ENCODE measurements at places on chromosomes 12 and 14.

- DNase-seq = no peak
Observed at GRCh38 chr12:91332302-91332701, 149.7 kb upstream of the DCN start.

DNA sequence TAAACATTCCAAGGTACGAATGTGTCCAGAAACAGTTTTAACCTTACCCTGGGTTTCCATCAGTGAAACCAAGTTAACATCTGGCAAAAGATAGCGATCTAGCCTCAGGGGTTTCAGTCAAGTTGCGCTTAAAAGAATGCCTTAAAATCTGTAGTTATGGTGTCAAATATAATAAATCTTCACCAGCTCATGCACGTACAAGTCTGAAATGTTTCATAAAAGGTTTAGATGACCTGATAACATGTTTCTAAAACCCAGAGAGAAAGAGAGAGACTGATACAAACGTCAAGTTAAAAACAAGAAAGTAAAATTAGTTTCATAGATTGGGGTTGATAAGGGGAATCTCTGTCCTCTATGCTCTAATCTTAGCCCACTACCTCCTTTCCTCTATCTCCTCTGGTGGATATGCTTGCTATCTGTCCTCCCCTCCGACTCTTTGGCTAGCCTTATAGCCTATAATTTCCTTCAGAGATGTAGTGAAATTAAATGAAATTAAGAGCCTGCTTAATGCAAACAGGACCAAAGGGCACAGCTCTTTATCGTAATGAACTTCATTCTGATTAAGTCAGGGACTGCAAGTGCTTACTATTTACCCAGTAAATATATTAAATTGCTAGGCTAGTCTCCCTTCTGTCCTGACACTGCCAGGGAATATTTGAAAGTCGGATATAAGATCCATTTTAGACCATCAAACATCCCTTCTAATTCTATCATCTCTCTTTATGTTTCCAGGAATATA is 18.4 kb upstream of the FOS start:
- DNase-seq = no peak

- DNase-seq = no peak
Observed at GRCh38 chr14:100898465-100898864, 5.1 kb downstream of the RTL1 start.

- DNase-seq = no peak
Observed at GRCh38 chr14:84670796-84671195, 859.1 kb upstream of the FLRT2 start.

DNA sequence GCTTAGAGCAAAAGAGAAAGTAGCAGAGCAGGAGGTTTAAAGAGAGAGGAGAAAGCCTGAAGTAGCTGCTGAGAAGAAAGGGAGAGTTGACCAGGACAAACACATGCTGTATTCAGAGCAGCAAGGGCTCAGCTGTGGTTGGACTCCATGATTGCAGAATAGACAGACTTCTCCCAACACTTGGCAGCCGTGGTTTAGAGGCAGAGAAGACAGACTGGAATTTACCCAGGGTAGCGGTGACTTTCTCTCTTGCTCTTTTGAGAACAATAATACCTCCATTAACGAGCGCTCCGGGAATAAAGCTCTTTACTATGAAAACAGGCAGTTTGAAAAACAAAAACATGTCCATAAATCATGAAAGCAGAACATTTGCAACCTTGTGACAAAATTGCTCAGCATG is 21.4 kb upstream of the IGF1 start:
- DNase-seq = no peak

DNA sequence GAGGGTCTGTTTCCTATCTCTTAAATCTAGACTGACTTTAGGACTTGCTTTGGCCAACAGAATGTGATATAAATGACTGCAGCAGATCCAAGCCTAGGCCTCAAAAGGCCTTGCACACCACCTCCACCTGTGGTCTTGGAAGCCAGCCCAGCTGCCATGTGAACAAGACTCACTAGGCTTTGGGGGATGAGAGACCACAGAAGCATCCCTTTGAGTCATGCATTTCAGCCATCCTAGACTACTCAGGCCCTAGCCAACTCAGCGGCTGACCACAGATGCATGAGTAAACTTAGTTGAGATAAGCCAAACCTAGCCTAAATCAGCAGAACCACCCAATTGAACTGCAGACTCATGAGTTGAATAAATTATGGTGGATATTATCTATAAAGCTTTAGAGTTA is 87.7 kb downstream of the KCNH5 start:
- DNase-seq = no peak

- DNase-seq = no peak
Observed at GRCh38 chr12:65894088-65894487, 69.8 kb downstream of the HMGA2 start.

- DNase-seq = no peak
Observed at GRCh38 chr14:95402176-95402575, 82.5 kb upstream of the CLMN start.

GRCh38 chr14:50666772-50667683 is 1.1 kb downstream of the SAV1 start:
- DNase-seq = no peak

DNA sequence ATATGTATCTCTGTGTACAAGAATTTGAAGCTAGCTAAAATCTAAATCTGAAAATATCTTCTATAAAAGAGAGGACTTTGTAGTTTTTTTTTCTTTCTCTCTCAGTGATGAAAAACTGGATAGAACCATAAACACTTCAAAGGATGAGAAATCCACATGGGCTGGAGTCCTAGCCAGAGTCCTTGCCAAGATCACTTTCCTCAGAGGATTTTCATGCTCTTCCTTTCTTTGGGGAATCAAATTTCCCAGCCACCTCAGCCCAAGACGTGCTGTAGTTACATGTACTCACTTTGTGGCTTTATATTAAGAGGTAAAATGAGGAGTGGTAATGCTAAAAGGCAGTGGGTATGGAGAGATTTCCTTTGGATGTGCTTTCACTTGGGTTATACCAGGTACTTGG is 110.3 kb downstream of the SLC38A1 start:
- no peak for DNase-seq

- no peak for DNase-seq
Observed at GRCh38 chr14:31933716-31934115, 143.4 kb upstream of the ARHGAP5 start.

GRCh38 chr12:6354495-6355393 is 12.9 kb upstream of the TNFRSF1A start:
- DNase-seq = no peak

DNA sequence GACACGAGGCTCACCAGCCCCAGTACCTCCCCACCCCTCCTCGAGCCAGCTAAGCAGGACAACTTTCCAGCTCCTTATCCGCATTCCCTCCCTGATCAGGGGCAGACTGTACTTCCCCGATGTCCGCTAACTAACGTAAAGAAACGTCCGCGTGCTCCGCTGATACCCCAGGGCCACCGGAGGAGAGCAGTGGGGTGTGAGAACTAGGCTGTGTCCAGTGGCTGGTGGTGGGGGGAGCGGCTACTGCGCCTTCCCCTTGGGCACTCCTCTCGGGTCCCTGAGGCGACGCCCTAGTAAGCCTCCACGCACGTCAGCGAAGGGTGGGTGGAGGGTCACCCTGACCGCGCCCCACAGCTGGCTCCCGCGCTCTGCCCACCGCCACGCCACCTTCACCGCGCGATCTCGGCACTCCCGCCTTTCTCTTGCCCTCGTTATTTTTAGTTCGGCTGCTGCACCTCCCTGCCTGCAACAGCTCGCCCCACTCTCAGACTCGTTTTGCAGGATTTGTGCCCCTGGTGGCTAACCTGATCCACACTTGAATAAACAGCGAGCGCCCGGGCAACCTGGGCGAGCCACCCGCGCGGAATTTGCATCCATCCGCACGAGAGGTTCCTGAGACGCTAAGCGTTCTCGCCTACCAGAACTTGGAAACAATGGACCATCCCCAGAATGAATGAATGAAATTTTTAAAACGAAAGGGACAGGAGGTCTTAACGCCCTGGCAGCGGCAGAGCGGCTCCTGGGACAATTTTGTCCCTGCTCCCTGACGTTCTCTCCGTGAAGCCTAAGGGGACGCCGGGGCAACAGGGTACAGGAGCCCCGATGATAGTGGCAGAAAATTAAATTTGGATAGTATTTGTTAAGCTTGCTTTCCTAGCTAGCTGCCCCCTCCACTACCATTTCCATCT is 6.9 kb upstream of the BMP4 start:
- no peak for DNase-seq

- DNase-seq = no peak
Observed at GRCh38 chr12:98751580-98752115, 106.6 kb downstream of the APAF1 start.

DNA sequence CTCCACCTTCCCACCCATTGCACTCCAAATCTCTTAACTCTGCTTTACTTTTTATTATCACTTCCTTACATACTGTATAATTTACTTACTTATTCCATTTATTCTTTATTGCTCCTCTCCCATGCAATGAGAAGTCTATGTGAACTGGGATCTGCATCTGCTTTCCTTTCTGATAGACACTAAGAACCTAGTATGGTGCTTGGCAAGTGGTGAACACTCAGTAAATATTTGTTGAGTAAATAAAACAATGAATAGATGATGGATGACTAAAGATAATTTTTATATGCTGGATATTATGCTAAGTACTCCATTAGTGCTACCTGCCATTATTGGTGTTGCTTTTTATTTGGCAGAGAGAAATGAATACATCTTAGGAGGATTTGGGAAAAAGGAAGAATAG is 151.0 kb downstream of the TPH2 start:
- DNase-seq = no peak

DNA sequence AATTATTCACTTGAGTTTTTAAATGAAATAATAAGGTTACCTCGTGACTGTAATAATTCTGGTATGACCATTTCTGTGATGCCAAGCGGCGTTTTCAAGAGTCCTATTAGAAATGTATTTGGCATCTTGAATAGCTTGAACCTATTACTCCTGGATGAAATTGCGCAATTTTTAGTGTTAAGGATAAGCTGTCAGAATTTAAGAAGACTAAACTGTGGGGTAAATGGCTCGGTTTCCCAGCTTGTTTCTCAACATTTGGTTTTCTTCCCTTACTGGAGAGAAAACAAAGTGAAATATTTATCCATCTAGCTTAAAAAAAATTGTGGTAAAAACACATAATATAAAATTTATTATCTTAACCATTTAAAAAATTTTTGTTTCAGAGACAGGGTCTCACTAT is 26.8 kb downstream of the PCNX1 start:
- DNase-seq = no peak

GRCh38 chr14:24255931-24256711 is 6.9 kb downstream of the TGM1 start:
- no peak for DNase-seq

- DNase-seq = no peak
Observed at GRCh38 chr12:2550561-2551411, 244.0 kb upstream of the FKBP4 start.
